ENCODE measurements at places on chromosomes 7 and 10.

DNA sequence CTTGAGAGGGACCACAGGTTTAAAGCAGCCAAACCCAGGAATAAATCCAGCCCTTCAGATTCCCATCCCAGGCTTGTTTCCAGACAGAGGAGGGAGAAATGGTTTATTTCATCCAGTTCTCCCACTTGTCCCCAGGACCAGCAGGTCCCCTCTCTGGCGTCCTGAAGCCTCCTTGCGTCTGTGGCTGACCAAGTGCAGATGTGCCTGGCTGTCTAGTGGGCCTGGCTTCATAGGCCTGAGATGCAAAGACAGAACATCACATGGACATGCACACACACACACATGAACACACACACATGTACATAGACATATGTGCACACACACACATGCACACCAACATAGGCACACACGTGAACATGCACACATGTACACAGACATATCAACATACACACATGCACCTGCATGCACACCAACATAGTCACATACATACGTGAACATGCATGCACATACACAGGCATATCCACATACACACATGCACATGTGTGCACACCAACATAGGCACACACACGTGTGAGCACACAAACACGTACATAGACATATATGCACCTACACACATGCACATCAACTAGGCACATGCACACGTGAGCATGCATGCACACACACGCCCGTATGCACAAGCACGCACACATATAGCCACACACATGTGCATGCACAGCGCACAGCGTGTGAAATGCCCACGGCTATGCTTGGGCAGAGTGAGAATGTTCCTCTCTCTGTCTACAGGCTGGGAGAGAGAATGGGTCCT lies 10.7 kb downstream of the FOXL3 start:
- H3K27me3 ChIP-seq = no peaks in the 10 kb centered on the region
- H3K4me1 ChIP-seq = no peaks in the 10 kb centered on the region
- H3K36me3 ChIP-seq = no peaks in the 10 kb centered on the region
- H3K27ac ChIP-seq = no peak overlapping the region

GRCh38 chr10:77506517-77507200 lies 130.9 kb downstream of the KCNMA1 start:
- H3K36me3 ChIP-seq = no peaks in the 10 kb centered on the region
- no peak overlapping the region for H3K4me3 ChIP-seq
- H3K27me3 ChIP-seq = no peaks in the 10 kb centered on the region
- peaks cover 27% of the 10 kb centered on the region for H3K4me1 ChIP-seq

DNA sequence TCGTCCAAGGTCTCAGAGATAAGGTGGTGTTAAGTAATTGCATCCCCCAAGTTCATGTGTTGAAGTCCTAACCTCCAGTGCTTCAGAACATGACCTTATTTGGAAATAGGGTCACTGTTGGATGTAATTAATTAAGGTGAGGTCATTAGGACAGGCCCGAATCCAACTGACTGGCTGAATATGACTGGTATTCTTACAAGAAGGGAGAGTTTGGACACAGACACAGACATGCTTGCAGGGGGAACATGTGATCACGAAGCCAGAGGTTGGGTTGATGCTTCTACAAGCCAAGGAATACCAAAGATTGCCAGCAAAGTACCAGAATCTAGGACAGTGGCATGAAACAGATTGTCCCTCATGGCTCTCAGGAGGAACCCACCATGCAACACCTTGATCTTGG lies 173.5 kb upstream of the LYZL2 start:
- no peaks in the 10 kb centered on the region for H3K27me3 ChIP-seq
- no peak for DNase-seq
- H3K27ac ChIP-seq = peak overlapping the region; percentile 78
- H3K4me3 ChIP-seq = no peak overlapping the region
- no peaks in the 10 kb centered on the region for H3K36me3 ChIP-seq

- H3K27ac ChIP-seq = no peak overlapping the region
- peaks cover 35% of the 10 kb centered on the region for H3K4me1 ChIP-seq
- no peak for DNase-seq
Measured at GRCh38 chr10:58175990-58176900, 91.4 kb downstream of the IPMK start.

DNA sequence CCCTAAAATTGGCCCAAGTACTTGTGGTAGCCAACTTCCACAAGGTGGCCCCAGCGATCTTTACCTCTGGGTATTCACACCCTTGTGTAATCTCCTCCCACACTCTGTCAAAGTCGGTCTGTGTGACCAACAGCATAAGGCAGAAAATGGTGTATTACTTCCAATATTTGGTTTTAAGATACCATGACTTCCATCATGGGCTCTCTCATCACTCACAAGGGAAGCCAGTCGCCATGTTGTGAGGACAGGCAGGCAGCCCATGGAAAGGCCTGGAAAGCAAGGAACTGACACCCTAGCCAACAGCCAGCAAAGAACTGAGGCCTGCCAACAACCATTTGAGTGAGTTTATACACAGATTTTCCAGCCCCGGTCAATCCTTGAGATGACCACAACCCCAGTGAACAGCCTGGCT lies 91.0 kb upstream of the KMT2E start:
- no peaks in the 10 kb centered on the region for H3K27me3 ChIP-seq
- peaks cover 15% of the 10 kb centered on the region for H3K4me1 ChIP-seq
- DNase-seq = peak; percentile 8
- H3K4me3 ChIP-seq = no peak overlapping the region
- peak overlapping the region; percentile 23 for H3K27ac ChIP-seq

- DNase-seq = no peak
- H3K27ac ChIP-seq = no peak overlapping the region
- H3K4me1 ChIP-seq = peaks cover 3% of the 10 kb centered on the region
- no peak overlapping the region for H3K4me3 ChIP-seq
- no peaks in the 10 kb centered on the region for H3K27me3 ChIP-seq
Measured at GRCh38 chr7:28922624-28923331, 35.4 kb downstream of the TRIL start.

- no peak overlapping the region for H3K4me3 ChIP-seq
- no peaks in the 10 kb centered on the region for H3K27me3 ChIP-seq
- DNase-seq = no peak
- peaks cover 92% of the 10 kb centered on the region for H3K4me1 ChIP-seq
- H3K36me3 ChIP-seq = no peaks in the 10 kb centered on the region
- H3K27ac ChIP-seq = peak overlapping the region; percentile 62
Measured at GRCh38 chr7:66355756-66356155, 150.6 kb downstream of the TPST1 start.

GRCh38 chr10:98423691-98424120 lies 8.7 kb upstream of the PYROXD2 start:
- no peak overlapping the region for H3K4me3 ChIP-seq
- H3K4me1 ChIP-seq = no peaks in the 10 kb centered on the region
- H3K27ac ChIP-seq = no peak overlapping the region
- H3K27me3 ChIP-seq = no peaks in the 10 kb centered on the region
- H3K36me3 ChIP-seq = no peaks in the 10 kb centered on the region

DNA sequence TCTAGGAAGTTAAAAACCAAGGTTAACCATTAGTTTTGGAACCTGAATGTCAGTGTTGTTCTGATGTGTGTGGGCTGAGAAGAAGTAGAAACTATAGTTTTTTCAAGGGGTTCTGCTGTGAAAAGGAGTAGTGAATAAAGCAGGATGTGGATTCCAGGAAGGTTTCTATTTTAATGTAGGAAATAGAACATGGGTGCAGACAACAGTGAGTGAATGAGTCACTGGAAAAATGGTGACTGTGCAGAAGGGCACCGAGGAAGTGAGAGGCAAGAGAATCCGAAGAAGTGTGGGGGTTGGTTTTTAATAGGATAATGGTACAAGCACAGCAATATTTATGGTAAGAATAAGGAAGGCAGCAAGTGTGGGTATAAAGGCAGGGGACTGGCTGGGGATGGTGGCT lies 120.4 kb downstream of the ARHGAP21 start:
- H3K36me3 ChIP-seq = peaks cover 6% of the 10 kb centered on the region
- no peak for DNase-seq
- no peak overlapping the region for H3K27ac ChIP-seq
- H3K4me1 ChIP-seq = no peaks in the 10 kb centered on the region

DNA sequence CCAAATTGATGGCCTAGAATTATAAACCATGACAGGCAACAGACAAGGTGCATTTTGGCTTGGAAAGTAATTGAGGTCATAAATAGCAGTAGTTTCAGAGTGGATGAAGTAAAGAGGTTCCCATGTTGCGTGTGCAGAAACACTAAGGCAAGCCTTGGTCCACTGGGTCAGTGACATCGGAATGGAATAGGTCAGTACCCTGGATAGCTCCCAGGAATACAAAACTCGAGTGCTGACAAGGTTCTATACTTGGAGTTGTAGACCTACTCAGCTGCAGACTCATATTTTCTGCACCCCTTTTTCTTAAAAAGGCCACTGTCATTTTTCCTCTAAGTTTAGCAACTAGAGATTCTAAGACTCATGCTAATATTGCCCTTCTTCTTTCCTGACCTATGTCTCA lies 132.8 kb downstream of the DYNC1I1 start:
- H3K27ac ChIP-seq = no peak overlapping the region
- DNase-seq = no peak
- H3K36me3 ChIP-seq = no peaks in the 10 kb centered on the region
- H3K27me3 ChIP-seq = no peaks in the 10 kb centered on the region
- no peaks in the 10 kb centered on the region for H3K4me1 ChIP-seq

DNA sequence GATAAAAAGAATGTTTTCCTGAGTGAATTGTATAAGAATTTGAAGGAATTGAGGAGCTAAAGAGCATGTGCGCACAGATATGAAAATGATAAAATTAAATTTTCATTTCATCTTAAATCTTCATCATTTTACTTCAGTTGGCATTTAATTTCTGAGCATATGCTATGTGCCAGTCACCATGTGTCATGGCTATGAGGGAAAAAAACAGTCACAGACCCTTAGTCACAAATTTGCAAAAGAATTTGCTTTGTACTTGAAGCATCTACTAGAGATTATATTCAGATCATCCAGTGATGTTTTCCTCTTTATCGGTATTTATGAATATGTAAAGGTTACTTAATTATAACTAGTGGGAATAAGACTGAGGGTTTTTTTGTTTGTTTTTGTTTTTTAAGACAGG lies 29.8 kb downstream of the VCL start:
- H3K27me3 ChIP-seq = no peaks in the 10 kb centered on the region
- H3K4me1 ChIP-seq = peaks cover 12% of the 10 kb centered on the region
- no peaks in the 10 kb centered on the region for H3K36me3 ChIP-seq
- DNase-seq = no peak
- H3K27ac ChIP-seq = no peak overlapping the region

- no peak overlapping the region for H3K4me3 ChIP-seq
- no peaks in the 10 kb centered on the region for H3K36me3 ChIP-seq
- no peaks in the 10 kb centered on the region for H3K27me3 ChIP-seq
Measured at GRCh38 chr10:100876585-100877460, 35.9 kb upstream of the SLF2 start.

DNA sequence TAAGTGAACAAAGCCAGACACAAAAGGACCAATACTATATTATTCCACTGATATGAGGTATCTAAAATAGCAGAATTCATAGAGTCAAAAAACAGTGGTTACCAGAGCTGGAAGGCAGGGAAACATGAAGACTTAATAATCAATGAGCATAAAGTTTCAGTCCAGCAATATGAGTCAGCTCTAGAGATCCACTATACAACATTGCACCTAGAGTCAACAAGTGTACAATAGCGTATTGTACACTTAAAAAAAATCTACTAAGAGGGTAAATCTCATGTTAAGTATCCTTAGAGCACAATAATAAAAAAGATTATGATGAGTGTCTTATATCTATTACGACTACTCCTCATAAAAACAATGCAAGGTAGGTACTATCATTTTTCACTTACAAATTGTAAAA lies 36.1 kb downstream of the C10orf90 start:
- no peak overlapping the region for H3K4me3 ChIP-seq
- H3K27me3 ChIP-seq = no peaks in the 10 kb centered on the region
- H3K27ac ChIP-seq = no peak overlapping the region
- DNase-seq = no peak
- no peaks in the 10 kb centered on the region for H3K4me1 ChIP-seq

DNA sequence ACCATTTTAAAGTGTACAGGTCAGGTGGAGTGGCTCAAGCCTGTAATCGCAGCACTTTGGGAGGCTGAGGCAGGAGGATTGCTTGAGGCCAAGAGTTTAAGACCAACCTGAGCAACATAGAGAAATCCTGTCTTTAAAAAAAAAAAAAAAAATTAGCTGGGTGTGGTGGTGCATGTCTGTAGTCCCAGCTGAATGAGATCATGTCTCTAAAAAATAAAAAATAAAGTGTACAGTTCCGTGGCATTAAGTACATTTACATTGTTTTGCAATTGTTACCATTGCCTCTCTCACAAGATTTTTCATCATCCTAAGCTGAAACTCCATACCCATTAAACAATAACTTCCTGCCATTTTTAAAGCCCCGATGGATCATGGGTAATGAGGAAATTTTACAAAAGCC lies 20.6 kb downstream of the PLCE1 start:
- H3K36me3 ChIP-seq = no peaks in the 10 kb centered on the region
- H3K27ac ChIP-seq = no peak overlapping the region
- DNase-seq = no peak
- H3K27me3 ChIP-seq = no peaks in the 10 kb centered on the region

DNA sequence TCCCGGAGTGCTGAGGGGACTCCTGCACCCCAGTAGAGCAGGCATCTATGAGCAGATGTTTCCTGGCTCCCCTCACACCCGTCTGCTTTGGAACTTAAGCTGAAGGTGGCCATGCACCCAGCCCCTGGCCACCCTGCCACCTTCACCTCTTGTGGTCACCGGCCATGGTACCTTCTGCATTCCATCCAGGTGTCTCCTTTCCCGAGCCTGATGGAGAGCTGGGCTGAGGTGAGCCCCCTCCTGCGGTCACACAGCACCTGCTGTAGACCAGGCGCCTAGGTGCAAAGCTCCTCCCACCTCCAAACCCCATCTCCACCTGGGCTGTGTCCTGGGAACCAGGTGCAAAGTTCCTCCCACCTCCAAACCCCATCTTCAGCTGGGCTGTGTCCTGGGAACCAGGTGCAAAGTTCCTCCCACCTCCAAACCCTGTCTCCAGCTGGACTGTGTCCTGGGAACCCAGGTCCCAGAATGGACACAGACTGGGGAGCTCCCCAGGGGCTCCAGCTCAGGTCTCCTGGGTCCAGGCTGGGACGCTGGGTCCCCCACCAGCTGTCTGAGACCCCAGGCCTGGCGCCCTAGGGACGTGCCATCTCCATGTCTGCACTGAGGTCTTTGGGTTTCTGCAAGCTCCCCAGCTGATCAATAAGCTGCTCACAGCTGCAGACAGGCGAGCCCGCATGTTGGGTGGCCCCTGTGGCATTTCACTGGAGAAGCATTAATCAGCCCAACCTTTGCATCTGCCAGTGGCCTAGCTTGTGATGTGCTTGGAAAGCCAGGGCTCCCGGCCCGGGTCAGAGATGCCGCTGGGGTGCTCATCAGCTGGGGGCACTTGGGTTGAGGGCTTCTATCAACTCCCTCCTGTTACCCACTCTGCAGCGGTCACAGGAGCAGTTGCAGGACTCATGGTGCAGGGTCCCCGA lies 61.2 kb upstream of the INPP5A start:
- H3K27ac ChIP-seq = no peak overlapping the region
- no peak for DNase-seq
- H3K4me1 ChIP-seq = peaks cover 12% of the 10 kb centered on the region
- no peaks in the 10 kb centered on the region for H3K36me3 ChIP-seq
- H3K4me3 ChIP-seq = no peak overlapping the region

GRCh38 chr10:90130321-90131086 lies 429.1 kb downstream of the KIF20B start:
- DNase-seq = no peak
- no peaks in the 10 kb centered on the region for H3K36me3 ChIP-seq
- H3K4me1 ChIP-seq = no peaks in the 10 kb centered on the region
- H3K4me3 ChIP-seq = no peak overlapping the region

GRCh38 chr7:102974366-102975236 lies 61.8 kb downstream of the LRRC17 start:
- H3K4me3 ChIP-seq = no peak overlapping the region
- H3K27ac ChIP-seq = no peak overlapping the region
- DNase-seq = no peak
- no peaks in the 10 kb centered on the region for H3K4me1 ChIP-seq
